Subcutaneous adipose tissue (tissue), 4 donors: ENCODE measurements at places on chromosomes 16 and 17. TPM values are rescaled to one million over a fixed set of nuclear protein-coding genes. Genes with fewer than 3 reads are reported as not detected.

Gene WFDC1
- total RNA-seq = 0.44 TPM

Gene KRTAP9-4
- not detected for total RNA-seq

Gene FADS6
- not detected for total RNA-seq

Gene ARL2BP
- total RNA-seq = 48.8 TPM

Gene TPSG1
- total RNA-seq = not detected

Gene FAAP100
- 12.2 TPM for total RNA-seq

Gene ZNF423
- 20.2 TPM for total RNA-seq

Gene TLCD3A
- 2.6 TPM for total RNA-seq

Gene HSD11B2
- not detected for total RNA-seq

Gene TBC1D3I
- not detected for total RNA-seq
